ENCODE measurements at places on chromosomes 3 and 15. TPM values are rescaled to one million over a fixed set of nuclear protein-coding genes. Genes with fewer than 3 reads are reported as not detected.

The APOD gene
- 53.5 TPM for total RNA-seq

GRCh38 chr3:115687721-115688120 is 64.4 kb downstream of the GAP43 start:
- no peak for DNase-seq

DNA sequence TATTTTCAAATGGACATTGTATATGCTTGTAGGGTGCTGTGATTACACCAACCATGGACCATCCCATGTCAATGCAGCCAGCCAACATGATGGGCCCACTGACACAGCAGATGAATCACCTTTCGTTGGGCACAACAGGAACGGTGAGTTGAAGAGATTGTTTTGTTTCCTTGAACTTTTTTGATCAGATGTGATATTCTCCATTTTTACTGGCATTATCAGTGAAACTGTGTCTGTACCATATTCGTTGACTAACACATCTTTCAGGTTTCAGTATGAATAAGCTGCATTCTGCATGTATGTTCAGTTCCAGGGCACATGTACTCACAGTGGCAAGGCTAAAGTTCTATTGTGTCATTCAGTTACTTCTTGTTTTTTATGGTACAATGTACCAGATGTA is 655.2 kb downstream of the RBMS3 start:
- no peak for DNase-seq

GRCh38 chr3:72190050-72190449 is 405.1 kb upstream of the PROK2 start:
- DNase-seq: no peak

DNA sequence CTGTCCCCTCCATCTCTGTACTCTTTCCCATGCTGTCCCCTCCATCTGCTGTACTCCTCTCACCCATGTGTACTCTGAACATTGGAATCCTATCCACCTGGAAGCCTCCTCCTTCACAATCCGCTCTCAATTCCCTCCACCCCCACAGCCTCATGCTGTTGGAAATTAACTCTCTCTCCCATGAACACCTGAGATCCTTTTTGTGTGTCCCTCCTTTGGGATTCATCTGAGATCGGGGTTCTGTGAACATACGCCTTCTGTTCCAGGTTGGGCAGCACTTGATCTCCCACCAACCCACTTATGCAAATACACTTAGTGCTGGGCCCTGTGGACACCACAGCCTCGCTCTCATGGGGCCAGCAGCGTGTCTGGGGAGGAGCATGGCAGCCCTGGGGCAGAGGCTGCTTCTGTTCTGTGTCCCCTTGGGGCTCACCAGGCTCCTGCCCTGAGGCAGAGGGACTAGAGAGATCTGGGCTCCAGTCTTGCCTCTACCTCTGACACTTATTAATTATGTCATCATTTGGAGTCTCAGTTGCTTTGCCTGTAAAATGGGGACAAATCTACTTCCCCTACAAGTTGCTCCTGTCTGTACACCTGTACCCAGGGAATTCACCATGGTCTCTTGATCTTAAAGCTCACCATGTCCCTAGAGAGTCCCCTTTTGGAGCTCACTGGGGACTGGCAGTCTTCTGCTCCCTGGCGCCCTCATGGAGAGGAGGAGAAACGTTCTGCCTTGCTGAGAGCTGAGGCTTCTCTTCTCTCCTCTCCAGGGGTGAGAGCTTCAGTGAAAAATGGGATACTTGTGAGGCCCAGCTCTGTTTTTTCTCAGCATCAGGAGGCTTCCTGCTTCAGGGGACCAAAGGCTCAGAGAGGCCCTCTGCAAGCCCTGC is 42.7 kb downstream of the ITGA11 start:
- no peak for DNase-seq

Data from upper lobe of left lung (tissue), 6 donors.